ENCODE measurements at places on chromosomes 5 and 9. TPM values are rescaled to one million over a fixed set of nuclear protein-coding genes. Genes with fewer than 3 reads are reported as not detected.

Gene SPOCK1
- total RNA-seq, result 3.3 TPM

DNA sequence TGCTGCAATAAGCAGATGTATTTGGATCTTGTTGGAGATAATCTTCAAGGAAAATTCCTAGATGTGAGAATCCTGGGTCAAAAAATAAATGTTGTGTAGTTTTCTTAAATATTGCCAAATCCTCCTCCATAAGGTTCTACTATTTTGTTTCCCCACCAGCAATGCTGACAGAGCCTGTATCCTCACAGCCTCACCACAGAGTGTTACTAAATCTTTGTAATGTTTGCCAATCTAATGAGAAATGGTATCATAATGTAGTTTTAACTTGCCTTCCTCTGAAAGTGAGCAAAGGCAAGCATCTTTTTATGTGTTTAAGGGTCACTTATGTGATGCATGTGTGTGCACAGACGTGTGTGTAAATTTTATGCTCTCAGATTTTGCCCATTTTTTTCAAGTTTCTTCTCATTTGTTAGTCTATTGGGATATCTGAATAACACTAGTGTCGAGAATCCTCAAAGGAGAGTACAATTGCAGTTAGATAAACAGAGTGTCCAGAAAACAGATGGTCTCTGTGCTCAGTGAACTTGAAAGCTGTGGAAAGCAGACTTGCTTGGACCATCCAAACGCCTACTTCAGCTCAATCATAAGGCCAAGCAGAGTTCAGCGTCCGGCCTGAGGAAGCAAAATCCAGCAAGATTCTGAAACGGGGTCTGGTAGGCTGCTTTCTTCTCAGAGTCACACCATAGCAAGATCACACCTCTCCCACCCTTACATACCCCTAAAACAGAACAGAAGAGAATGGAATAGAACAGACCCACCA, 35.7 kb upstream of the UGT3A1 start:
- no peak for DNase-seq

GRCh38 chr5:137834498-137835049, 33.1 kb upstream of the MYOT start:
- no peak for DNase-seq

Gene DAB2
- 9.5 TPM for total RNA-seq

- no peak for DNase-seq
Observed at GRCh38 chr9:109834855-109835254, 54.9 kb downstream of the PALM2AKAP2 start.

Measured in Calu3 (cell line).